ENCODE measurements at places on chromosomes 13 and 19.

DNA sequence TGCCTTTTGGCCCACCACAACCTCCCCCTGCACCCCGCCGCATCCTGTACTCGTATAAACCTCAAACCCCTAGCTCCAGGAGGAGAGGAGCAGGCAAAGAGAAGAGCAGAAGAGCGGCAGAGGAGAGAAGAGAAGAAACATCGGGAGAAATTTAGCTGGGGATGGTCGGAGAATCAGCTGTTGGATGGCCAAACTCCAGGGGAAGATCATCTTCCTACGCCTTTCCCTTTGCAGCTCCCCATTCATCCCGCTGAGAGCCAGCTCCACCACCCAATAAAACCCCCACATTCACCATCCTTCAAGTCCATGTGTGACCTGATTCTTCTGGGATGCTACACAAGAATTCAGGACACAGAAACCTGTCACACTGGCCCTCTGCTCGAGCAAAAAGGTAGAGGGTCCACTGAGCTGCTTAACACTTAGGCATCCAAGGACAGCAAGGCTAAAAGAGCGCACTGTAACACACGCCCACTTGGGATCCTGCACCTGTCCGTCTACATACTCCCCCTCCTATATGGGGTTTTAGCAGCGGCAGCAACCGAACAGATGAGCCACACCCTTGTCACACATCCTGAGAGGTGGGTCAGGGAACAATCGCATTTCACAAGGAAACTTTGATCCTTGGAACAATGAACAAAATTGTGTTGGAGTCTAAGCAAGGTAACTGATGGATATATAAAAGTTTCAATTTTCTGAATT, 51.6 kb upstream of the MIR17HG start:
- DNase-seq = no peak

DNA sequence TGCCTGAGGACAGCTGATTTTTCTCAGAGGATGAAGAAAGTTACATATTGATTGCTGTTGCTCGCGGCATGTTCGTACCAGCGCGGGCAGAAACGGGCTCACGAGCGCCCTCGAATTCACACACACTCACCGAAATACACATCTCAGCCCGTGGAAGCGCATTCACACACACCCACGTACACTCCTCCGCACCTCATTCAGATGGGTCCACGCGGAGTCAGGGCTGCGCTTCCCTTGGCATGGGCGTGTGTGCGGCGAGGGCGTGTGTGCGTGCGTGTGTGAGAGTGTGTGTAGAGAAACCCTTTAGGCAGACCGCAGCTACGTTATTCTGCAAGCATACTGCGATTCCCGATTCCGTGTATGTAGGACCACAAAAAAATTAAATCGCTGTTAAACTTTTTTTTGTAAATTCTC, 2.1 kb upstream of the PCDH17 start:
- peak; percentile 8 for DNase-seq

GRCh38 chr13:36979361-36980050, 19.6 kb downstream of the ALG5 start:
- no peak for DNase-seq

DNA sequence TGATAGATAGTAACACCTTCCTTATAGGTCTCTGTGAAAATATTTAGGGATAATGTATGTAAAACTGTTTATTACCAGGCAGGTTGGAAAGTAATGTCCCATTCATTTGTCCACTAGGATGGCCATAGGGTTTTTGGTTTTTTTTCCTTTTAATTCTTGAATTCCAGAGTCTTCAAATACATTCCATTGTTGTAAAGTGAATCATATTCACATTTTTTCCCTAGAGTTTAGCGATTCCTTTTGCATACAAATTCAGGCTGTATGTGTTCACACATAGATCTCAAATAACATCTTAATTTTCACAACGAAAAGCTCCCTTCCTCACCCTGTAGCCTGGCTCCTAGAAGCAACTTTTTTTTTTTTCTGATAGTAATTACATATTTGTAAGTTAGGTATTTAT, 1.8 kb upstream of the ZNF557 start:
- no peak for DNase-seq

DNA sequence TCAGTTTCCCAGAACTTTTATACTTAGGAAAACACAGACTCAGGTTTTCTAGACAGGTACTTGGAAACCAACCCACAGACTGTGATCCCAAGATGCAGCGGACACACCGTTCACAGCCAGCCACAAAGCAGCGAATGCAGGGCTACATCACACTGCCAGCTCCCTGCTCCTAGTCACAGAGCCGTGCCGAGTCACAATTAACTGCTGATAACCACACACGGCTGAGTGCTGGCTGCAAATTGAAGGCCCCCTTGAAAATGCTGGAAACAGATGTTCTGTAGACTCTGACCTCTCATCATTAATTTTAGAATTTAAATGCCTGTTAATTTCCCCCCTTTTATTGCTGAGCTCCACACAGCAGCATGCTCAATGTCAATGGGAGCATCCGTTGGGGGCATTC, 78.6 kb upstream of the SIAH3 start:
- no peak for DNase-seq

- DNase-seq = no peak
These were observed 121.0 kb upstream of the ZNF91 start for GRCh38 chr19:23516266-23516665.

GRCh38 chr13:69474011-69474685, 633.5 kb upstream of the ATXN8OS start:
- DNase-seq = no peak

DNA sequence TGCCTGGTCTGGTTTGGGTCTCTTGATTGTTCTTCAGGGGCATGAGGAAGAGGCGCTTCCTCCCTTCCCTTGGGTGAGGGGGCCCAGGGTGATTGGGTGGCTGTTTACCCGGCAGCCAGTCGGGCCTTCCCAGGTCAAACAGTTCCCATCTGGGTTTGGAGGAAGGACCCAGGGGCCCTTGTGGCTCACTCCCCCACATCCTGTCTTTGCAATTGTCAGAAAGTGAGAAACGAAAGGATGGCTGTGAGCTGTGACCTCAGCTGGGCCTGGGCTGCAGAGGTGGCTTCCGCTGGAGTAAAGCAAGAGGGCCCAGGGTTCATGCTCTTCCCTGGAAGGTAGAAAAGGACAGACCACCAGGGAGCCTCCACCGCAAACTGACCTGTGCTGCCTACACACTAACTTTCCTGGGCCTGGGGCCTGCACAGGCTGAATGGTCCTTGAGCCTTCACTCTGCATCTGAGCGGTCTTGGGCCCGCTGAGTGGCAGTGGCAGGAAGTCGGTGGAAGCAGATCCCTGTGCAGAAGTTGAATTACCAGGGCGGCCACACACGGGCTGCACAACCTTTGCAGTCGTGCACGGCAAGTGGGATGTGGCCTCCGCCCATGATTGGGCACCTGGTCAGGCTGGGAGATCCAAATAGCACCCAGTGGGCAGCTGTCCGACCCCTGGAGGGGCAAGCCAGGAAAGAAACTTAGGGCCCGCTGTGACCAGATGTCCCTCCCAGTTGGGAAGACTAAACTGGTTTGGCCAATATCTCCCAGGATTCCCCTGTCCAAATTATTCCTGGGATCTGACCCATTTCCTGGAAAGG, 5.3 kb upstream of the CD79A start:
- DNase-seq = no peak

DNA sequence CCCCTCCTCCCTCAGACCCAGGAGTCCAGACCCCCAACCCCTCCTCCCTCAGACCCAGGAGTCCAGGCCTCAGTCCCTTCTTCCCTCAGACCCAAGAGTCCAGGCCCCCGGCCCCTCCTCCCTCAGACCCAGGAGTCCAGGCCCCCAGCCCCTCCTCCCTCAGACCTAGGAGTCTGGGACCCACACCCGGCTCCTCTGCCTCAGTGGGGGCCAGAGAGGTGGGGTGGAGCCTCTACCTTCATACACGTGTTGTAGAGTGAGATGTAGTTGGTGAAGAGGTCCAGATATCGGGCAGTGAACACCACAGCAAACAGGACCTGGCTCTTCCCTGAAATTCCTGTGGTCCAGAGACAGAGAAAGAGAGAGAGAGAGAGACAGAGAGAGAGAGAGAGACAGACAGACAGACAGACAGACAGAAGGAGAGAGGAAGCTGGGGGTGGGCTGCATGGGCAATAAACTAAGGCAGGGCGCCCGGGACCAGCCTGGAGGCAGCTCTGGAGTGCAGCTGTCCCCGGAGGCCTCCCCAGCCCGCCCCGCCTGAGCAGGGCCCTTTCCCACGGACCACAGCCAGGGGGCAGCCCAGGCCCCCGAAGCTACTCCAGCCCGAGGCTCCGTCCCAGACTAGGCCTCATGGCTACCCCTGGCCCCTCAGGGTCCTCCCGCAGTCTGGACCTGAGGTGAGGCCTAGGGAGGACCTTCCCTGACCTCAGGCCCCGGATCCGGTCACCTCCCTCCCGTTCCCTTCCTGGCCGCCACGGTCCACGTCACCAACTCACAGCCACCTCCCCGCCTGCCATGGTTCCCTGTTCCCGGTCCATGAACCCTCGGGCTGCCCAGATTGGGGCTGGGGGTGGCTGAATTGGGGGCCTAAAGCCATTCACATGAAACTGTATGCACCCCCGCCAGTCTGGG, 907 bp downstream of the KDELR1 start:
- peak; percentile 69 for DNase-seq

DNA sequence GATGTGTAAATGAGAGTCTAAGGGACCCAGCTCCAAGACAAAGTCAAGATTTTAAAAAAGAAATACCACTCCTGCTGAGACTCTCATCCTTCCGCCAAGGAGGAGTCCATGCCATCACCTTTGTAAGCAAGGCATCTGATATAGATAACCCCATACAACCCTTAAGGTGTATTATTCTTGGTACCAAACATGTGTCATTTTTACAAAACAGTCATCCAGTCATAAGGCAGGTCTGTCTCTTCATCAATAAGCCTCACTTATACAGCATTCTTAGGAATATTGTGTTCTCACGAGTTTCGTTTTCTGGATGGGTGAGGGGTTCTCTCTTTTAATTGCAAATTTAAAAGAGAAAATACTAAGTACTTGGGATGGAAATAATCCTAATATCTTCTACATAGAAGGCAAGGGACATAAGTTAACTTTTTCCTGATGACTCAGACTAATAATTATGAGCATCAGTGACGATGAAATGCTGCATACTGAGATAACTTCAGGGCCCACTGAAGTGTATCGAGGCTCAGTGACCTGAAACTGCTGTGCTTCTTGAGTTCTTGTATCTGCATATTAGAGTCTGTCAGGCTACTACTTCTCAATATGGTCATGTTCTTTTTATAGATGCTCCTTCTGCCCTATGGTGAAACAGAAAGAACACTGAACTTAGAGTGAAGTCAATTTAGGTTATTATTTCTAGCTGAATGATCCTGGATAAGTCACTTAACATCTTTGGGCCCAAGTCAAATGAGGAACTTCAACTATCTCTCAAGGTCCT, 166.6 kb downstream of the KLF12 start:
- DNase-seq = no peak

- DNase-seq = no peak
These were observed 34.1 kb downstream of the PSG5 start for GRCh38 chr19:43152214-43152613.

DNA sequence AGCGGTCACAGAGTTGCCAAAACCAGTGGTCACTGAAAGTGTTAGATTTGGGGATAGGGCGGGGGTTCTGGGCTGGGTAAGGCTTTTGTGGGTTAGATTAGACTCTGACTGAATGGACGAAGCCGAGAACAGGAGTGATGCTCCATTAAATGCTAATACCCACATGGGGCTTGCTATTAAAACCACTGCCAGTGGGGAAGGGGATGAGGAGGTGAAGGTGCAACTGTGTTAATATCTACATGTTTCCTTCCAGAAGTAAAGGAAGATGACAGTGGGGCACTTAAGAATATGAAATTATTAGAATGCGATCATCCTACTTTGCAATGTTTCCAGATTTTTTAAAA, 573 bp upstream of the ZNF614 start:
- DNase-seq = no peak

- DNase-seq = no peak
These were observed 47.2 kb downstream of the LYL1 start for GRCh38 chr19:13055213-13056051.

GRCh38 chr13:80083081-80083852, 257.7 kb downstream of the SPRY2 start:
- DNase-seq = no peak

DNA sequence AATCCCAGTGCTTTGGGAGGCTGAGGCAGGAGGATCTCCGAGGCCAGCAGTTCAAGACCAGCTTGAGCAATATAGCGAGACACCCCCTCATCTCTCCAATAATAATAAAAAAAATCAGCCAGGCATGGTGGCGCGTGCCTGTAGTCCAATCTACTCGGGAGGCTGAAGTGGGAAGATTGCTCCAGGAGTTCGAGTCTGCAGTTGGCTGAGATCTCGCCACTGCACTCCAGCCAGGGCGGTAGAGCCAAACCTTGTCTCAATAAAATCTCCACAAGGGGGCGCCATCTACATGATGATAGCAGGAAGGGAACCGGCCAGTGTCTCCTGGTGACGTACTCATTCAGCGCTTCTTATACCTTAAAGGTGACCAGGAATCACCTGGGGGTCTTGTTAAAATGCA, 13.6 kb upstream of the C5AR1 start:
- peak; percentile 76 for DNase-seq

DNA sequence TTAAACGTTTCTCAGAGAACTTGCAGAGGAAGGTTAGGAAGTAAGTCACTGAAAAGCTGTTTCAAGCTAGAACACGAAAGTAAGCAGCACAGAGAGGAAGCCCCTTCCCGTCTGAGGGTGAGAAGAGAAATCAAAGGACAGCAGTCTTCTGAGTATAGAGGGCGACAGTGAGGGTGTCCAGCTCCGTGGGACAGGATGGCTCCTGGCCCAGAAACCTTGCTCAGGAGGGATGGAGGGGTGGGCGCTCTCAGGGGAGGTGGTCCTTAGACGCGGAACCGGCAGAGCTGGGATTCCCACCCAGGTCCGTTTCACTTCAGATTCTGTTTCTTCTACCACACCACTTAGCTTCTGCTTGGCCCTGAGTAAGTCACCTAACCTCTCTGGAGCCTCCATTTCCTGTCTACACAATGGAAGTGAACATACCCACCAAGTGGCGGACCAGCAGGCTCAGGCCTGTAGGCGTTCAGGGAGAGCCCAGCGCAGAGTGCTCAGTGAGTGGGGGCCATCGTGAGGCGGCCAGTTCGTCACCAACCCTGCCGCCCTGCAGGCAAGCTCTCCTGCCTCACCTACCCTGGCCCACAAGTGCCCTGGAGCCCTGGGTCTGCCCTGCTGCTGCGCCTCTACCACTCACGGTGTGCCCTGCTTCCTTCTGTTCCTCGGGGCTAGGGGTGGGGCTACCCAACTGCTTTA, 5.5 kb upstream of the RSPH6A start:
- no peak for DNase-seq

DNA sequence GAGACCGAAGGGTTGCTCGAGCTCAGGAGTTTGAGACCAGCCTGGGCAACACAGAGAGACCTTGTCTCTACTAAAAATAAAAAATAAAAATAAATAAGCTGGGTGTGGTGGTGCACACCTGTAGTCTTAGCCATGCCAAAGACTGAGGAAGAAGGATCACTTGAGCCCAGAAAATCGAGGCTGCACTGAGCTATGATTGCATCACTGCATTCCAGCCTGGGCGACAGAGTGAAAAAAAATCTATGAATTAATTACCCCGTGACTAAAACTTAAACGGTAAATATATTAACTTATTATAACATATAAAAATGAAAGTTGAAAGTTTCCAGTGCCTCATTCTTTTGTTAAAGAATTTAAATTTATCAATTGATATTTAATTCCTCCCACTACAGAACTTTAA, 273.7 kb downstream of the KLF12 start:
- DNase-seq = no peak
